Stimulated activated CD8-positive, alpha-beta memory T cell treated with anti-CD3 and anti-CD28 coated beads, Interleukin-12 subunit alpha, Interleukin-12 subunit beta, amount 100 ng/mL, for 4 hours (primary cell): ENCODE measurements at places on chromosomes 6 and 20.

DNA sequence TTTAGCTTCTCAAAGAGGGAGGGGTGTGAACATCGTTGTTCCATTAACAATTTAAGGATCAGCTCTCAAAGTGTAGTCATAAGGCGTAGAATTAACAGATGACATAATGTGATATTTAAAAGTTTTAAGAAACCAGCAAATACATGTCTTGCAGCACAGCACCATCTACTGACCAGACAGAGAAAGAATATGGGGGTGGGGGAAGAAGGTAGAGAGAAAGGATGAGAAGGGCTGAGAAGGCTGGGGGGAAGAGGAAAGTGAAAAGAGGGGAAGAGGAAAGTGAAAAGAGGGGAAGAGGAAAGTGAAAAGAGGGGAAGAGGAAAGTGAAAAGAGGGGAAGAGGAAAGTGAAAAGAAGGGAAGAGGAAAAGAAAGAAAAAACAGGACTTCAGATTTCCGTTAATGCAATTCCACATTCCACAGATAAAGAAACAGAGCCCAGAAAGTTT, 80.9 kb downstream of the HAO1 start:
- no peak for DNase-seq

- DNase-seq: no peak
Measured at GRCh38 chr6:33762713-33763112, 16.0 kb upstream of the IP6K3 start.

GRCh38 chr6:129269076-129269475, 386.1 kb downstream of the LAMA2 start:
- DNase-seq: no peak

GRCh38 chr6:2230659-2231277, 14.6 kb downstream of the GMDS start:
- no peak for DNase-seq

DNA sequence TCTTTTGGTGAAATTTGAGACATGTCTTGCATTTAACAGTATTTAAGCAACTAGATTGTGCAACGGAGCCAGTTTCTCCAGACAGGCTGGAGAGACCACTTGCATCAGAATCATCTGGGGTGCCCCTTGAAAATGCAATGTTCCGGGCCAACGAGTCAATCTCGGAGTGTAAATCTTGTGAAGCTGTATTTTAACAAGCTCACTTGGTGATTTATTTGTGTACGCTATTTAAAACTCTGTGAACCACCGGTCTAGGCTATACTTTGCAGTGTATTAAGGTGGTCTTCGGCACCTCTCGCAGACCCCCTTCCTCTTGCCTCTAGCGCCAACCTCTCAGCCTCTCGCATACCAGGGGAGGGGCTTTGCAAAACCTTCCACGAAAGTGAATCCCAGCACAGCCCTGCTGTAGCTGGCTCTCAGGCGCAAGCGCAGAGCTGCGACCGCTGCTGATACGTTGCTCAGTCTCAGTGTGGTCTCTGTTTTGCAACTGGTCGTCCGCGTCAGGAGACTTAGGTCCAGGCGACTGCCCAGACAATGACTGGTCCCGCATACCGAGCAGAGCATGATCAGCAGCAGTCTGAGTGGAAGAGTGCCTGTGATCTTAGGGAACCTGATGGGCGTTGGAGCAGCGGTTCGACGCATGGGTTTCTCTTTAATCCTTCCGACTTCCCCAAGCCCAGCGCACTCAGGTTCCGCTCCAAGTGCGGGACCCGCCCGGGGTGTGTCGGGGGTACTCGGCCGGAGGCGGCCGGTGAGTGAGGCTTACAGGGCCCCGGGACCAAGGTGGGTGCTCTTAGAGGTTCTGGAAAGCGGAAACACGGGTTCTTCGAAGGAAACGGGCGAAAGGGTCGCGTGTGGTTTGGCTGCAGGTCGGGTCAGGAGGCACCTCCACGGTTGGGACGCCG, at the start of gene ZNF391:
ZNF391 (plus strand) TSS at position 467 of the 905 bp plus-strand sequence. CDS start 11,612 bp downstream, outside the sequence.
- peak; percentile 51 for DNase-seq

DNA sequence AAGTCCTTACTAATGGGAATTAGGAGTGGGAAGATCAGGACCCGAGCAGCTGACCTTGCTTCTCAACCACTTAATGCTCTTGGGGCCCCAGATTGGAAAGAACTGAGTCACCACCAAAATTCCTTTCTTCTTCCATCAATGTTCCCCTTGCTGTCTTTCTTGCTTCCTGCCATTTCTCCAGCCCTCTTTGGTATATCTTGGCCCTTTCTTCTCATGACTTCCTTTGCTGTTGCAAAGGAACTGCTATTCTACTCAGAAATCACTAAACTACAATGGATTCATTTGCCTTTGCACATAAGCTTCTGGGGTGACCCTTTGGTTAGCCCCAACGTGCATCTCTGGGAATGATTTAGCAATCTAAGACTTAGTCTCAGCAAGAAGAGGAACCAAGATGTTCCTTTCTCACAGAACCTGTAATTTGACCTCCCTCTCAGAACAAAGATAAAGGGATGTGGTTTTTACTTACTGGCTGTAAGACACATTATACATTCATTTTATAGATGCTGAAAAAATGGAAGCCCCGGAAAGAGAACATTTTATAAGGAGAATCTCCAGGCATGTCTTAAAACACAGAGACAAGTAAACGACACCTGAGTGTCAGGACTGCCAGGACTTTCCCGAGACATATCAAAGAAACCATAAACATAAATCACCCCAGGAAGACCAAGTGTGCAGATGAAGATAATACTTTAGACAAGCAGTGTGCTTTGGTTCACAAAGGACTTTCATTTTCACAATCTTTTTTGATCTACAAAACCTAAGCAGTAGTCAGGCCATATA, 99.0 kb upstream of the TNFAIP3 start:
- no peak for DNase-seq

DNA sequence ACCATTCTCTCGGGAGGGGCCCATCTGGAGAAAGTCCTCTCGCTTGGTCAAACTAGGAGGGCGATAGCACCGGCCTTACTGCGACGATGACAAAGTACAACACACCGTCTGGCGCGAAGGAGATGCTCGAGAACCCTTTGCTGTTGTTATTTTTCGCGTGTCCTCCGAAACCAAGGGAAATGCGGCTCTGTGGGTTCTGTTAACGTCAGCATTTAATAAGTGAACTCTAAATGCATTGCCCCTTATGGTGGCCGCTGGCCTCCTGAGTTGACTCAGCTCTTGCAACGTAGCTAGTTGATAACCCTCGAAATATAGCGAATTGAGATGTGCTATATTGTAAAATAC, 577 bp upstream of the SCAND1 start:
- no peak for DNase-seq

DNA sequence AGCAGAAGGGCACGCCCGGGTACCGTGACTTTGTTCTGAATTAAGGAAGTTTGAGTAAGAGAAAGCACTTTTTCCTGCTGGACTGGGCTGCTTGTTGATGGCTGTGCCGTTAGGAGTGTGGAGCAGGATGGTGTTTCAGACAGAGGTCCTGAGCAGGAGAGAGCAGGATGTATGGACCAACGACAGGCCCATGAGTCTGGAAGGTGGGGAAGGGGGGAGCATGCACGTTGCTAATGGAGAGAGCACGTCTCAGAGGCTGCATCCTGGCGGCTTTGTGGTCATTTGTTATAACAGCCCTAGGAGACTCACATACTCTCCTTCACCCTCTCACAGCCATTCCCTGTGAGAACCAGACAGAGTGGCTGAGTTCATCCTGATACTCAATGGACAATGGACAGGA, 56.8 kb downstream of the PHACTR3 start:
- no peak for DNase-seq

DNA sequence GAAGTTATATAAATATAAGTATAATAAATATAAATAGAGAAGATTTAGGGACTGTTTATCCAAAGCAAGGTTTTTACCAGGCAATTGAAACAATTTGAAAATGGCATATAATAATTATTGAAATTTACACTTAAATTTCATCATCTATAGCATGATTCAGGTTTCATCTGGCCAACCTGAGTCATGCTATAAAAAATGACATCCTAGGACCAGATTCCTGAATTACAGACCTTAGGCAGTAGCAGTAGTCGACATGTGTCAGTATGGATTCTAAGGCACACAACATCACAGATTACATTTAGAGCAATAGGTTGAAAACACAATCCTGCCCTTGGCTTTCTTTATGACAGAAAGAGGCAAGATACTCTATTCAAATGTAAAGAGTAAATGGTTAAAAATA, 592.3 kb downstream of the PHF3 start:
- no peak for DNase-seq

DNA sequence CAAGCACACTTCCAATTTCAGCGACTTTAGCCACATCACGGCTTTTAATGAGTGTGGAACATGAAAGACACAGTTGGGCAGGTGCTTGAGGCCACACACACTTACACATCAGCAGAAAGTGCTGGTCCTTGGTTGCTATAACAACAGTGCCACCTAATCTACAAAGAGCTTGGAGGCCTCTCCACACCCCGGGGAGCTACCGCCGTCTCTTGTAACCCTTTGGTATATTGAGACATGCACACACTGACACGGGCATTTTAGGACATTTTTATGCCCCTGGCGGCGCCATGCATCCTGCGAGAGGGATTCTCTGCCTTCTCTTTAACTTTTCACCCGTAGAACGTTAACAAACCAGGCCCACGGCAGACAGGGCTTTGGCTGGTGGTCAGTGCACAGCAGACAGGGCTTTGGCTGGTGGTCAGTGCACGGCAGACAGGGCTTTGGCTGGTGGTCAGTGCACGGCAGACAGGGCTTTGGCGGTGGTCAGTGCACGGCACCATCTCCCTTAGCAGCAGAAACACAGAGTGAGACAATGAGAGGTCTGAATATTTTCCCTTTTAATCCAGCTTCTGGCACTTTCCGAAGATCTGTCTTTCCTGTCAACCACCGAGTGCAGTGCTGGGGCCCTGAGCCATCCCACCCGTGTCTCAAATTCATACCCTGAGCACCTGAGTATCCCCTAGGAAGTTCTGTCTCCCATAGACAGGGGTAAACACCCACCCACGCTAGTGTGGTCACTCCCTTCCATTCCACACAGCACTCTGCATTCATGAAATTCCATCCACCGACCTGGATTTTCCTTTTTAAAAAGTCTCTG, 116.6 kb upstream of the RPS6KA2 start:
- no peak for DNase-seq

GRCh38 chr6:44787254-44787834, 399.8 kb downstream of the CDC5L start:
- no peak for DNase-seq

- DNase-seq: no peak
Measured at GRCh38 chr6:20112241-20112640, 100.0 kb downstream of the MBOAT1 start.

GRCh38 chr20:57475388-57476083, 49.4 kb downstream of the CTCFL start:
- no peak for DNase-seq

DNA sequence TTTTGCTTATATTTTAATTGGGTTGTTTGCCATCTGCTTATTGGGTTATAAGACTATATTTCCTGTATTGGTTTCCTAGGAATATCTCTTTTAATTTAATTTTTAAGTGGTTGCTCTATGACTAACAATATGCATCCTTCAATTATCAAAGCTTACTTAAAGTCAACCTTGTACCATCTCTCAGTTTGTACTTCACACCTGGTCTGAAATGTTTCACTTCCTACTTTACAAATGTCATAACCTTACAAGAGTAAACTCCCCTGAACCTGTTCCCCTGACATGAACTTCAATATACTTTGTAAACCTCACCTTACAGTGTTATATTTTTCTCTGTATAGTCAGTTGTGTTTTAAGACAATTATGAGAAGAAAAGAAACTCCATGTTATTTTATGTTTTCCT, 35.8 kb downstream of the PAX1 start:
- DNase-seq: no peak

DNA sequence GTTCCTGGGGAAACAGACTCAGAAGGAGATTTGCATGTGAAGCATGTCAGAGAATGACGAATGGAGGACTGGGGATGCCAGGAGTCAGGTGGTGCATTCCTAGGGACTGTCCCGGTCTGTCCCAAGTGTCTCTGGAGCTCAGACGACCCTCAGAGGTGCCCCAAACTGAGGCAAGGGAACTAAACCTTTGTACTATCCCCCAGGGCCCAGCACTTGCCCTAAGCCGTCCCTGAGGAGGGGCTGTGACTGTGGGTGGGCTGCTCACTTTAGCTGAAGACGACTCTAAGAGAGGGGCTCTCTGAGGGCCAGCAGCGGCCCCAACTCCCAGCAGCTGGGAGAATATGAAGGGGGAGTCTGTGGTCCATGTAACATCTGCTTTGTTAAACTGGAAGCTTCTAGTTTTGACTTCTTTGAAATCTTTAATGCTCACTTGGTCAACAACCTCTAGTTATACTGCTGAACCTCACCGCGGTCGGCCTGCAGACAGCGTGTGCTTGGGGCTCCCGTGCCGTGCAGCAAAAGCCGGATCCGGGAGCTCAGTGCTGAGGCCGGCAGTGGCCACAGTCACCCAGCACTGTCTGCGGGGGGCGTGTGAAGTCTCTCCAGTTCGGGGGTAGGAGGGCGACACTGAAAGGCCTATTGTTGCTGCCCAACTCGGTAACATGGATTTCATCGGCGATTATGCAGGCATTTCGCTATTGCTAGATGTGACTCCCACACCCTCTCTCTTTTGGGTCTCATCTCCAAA, 34.2 kb downstream of the TUBB2B start:
- DNase-seq: no peak

DNA sequence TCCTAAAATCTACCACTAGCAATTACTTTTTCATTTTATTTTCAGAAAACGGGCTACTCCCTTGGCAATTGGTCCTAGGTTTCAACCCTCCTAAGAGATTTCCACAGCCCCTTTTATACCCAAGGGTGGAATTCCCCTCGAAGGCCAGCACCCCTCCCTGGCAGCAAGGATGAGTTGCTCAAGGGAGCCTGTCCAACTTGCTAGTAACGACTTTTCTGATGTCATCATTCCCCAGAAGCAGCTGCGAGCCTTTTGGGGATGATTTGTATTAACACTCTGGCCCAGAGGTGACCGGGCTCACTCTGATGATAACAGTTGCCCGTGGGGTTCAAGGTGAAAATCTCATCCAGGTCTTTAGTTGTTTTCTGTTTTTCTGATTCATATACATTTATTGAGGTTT, 30.7 kb upstream of the NAA20 start:
- no peak for DNase-seq

GRCh38 chr6:102895683-102896082, 1502.2 kb downstream of the GRIK2 start:
- no peak for DNase-seq

DNA sequence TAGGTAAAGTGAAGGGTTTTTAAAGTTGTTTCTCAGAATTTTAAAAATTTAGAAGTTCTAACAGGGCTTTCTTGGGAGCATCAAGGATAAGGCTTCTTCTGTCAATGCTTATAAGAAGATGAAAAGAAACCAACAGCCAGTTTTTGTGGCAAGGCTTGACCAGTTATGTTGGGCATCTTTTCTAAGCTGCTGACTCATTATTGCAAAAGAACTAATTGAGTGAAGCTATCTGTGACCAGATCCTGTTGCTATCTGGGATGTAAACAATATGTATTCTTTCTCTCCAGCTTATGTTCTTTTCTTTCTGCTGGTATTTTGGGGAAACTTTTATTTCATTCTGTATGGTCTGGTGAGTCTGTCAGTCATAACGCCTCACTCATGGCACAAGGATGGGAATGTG, 643.8 kb downstream of the HDGFL1 start:
- no peak for DNase-seq

GRCh38 chr6:45688180-45688579, 310.4 kb upstream of the SUPT3H start:
- DNase-seq: no peak

- no peak for DNase-seq
Measured at GRCh38 chr6:61751986-61752385, 534.0 kb downstream of the KHDRBS2 start.
